ENCODE measurements at places on chromosomes 3 and 15.

DNA sequence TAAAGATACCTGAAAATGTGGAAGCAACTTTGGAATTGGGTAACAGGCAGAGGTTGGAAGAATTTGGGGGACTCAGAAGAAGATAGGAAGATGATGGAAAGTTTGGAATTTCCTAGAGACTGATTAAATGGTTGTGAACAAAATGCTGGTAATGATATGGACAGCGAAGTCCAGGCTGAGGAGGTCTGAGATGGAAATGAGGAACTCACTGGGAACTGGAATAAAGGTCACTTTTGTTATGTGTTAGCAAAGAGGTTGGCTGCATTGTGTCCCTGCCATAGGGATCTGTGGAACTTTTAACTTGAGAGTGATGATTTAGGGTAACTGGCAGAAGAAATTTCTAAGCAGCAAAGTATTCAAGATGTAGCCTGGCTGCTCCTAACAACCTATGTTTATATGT is 13.0 kb downstream of the MITF start:
- no peak for DNase-seq

DNA sequence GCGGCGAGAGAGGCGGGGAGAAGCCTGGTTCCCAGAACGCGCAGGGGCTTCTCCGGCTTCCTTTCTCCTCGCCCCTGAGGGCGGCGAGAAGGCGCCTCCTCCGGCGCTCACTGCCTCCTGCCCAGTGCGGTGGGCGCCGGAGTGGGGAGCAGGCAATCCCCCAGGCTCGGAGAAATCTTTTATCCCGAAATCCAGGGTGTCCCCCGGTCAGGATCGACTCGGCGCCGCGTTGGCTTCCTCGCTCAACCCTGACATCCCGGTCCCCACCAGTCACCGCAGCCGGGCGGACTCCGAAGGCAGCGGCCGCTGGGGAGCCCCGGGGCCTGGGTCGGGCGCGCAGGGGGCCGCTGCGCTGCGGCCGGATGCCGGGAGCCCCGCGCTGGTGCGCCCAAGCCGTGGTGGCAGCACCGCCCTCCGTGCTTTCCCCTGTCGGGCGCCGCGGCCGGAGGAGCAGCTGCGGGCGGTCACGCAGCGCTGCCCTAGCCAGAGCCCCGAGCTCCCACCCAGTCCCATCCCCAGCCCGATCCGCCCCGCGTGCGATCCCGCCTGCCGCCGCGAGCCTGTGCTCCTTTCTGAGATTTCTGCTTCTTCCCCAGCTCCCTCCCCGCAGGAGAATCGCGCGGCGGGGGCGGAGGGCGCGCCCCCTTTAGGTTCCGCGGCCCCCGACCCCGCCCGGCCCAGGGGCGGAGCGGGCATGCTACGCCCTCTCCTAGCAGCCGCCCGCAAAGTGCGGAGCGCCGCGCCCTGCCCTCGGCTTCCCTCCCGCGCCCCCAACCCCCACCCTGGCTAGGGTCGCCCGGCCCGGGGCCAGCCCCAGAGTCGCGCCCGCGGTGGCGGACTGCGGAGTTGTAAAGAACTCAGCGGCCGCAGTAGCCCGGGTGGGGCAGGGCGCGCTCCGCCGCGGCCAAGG is 683 bp upstream of the CACNA2D3 start:
- no peak for DNase-seq

DNA sequence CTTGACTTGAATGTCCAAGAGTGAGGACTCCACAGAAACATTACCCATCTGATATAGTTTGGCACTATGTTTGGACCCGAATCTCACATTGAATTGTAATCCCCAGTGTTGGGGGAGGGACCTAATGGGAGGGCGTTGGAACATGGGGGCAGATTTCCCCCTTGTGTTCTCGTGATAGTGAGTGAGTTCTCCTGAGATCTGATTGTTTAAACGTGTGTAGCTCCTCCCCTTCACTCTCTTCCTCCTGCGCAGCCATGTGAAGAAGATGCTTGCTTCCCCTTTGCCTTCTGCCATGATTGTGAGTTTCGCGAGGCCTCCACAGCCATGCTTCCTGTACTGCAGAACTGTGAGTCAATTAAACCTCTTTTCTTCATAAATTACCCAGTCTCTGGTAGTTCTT is 273.9 kb upstream of the TBC1D5 start:
- no peak for DNase-seq

- DNase-seq: no peak
Measured at GRCh38 chr3:10523561-10523960, 18.2 kb upstream of the ATP2B2 start.

DNA sequence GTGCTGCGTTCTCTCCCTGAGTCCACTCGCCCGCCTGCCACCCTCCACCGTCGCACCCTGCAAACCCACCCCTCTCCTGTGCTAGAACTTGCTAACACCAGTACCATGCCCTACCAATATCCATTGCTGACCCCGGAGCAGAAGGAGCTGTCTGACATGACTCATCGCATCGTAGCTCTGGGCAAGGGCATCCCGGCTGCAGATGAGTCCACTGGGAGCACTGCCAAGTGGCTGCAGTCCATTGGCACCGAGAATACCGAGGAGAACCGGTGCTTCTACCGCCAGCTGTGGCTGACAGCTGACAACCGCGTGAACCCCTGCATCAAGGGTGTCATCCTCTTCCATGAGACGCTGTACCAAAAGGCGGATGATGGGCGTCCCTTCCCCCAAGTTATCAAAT is 4.9 kb upstream of the ALAS1 start:
- DNase-seq: no peak

- no peak for DNase-seq
Measured at GRCh38 chr3:174460831-174461230, 398.3 kb upstream of the NAALADL2 start.

- DNase-seq: no peak
Measured at GRCh38 chr3:69032142-69032541, 18.7 kb upstream of the EOGT start.

- DNase-seq: no peak
Measured at GRCh38 chr3:158381262-158381868, 189.6 kb upstream of the MLF1 start.

- DNase-seq: no peak
Measured at GRCh38 chr3:16363636-16364035, 98.6 kb downstream of the OXNAD1 start.

DNA sequence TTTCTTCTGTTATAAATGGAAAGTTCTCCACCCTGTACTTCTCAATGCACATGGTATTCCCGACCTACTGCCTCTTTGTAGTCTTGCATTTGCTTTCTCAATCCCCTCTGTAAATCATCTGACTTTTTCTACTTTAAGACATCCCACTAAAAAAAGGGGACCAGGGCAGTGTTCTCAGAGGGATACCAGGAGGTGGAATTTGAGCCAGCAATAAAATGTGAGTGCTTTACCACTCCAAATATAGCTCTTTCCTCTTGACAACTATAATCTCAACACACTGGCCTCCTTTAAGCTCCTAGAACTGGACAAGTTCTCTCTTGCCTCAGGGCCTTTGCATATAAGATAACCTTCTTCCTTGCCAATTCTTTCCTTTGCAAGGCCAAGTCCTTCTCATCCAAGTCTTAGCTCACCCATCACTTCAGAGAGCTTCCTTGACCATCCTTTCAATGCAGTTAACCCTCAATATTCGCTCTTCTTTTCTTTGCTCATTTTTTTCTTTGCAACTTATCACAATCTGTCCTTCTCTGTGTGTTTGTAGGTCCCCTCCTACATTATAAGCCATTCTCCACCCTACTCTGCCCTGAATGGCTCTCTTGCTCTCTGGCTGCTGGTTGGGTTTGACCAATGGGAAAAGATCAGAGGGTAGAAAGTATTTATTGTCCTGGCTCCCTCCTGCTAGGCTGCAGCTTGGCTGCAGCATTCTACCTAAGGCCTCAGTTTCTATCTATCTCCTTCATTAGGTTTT is 93.4 kb downstream of the PRICKLE2 start:
- DNase-seq: no peak

GRCh38 chr15:31216215-31216911 is 110.3 kb upstream of the KLF13 start:
- DNase-seq: peak; percentile 66

GRCh38 chr15:70170096-70170699 is 72.5 kb upstream of the TLE3 start:
- no peak for DNase-seq

DNA sequence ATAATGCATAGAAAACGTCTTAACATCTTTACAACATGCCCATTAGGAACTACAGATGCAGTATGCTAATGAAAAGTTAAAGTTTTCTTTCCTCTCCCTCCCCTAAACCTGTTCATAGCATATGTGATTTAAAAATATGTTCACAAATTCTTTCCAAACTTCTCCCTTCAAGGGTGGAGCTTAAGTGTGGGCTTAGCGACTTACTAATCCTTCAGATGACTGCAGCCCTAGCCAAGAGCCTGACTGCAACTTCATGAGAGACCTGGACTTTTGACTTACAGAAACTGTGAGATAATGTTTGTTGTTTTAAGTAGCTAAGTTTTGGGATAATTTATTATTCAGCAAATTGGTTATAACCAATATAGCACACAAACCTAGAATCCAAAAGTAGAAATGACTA is 22.0 kb upstream of the ANXA2 start:
- DNase-seq: no peak

DNA sequence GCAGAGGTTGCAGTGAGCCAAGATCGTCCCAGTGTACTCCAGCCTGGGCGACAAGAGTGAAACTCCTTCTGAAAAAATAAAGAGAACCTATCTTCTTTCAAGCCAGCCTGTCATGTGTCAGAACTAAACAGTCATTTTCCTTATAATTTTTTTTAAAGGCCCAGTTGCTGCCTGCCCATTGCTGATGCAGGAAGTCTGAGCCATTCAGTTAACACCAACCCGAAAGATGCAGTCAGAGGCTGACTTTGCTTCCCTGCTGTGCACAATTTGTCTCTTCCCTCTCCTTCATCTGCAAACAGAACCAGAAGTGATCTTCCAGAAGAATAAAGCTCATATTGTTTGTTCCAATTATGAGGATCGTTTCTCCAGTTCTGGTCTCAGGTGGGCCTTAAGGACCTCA is 220.6 kb downstream of the SLCO3A1 start:
- no peak for DNase-seq

GRCh38 chr15:51312166-51313073 is 26.0 kb downstream of the CYP19A1 start:
- no peak for DNase-seq

DNA sequence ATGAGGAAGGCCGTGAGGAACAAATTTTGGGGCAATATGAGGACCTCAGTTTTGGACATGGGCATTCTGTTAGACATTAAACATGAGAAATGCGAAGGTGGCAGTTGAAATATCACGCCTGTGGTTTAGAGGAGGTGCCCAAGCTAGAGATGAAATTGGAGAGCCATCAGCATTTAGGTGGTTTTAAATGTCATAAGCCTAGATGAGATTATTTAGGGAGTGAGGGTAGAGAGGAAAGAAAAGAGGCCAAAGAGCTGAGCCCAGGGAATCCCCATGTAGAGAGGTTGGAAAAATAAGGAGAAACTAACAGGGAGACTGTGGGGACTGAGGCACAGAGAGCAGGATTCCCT is 14.9 kb downstream of the RTP1 start:
- DNase-seq: no peak

DNA sequence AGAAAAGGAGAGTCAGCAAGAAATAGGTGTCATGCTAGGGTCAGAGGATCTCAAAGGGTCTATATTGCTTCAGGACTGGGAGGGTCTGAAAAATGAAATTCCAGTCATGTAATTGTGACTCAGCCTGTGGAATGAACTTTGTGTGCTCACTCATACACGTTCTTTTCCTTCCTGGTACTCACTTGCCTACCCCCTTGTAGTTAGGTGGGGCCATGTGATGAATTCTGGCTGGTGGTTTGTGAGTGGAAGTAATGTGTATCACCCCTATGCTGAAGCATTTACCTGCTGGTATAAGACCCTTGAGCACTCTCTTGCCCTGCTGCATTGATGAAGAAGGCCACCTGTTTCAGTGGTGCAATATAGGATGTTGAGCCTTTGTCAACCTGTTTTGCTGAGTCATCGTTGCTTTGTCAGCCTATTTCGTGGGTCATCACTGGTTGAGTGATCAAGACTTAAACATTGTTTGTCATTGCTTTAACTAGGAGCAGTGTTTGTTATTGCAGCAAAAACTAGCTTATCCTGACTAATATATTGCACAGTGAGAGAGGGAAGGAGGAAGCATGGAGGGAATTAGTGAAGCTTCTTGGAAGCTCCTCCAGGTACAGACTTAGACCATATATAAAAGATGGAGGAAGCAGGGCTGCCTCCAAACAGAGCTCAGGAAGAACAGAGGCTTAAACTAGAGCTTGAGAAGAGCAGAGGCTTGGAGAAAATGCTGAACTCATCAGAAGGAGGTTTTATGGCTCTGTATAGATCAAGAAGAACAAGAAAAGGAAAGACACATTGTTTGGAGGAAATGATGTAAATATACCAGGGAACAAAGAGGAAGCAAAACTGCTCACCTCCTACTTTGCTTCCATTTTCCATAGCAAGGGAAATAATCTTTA is 28.9 kb downstream of the TLNRD1 start:
- DNase-seq: no peak

- peak; percentile 43 for DNase-seq
Measured at GRCh38 chr3:129226374-129226773, 23.0 kb upstream of the COPG1 start.

DNA sequence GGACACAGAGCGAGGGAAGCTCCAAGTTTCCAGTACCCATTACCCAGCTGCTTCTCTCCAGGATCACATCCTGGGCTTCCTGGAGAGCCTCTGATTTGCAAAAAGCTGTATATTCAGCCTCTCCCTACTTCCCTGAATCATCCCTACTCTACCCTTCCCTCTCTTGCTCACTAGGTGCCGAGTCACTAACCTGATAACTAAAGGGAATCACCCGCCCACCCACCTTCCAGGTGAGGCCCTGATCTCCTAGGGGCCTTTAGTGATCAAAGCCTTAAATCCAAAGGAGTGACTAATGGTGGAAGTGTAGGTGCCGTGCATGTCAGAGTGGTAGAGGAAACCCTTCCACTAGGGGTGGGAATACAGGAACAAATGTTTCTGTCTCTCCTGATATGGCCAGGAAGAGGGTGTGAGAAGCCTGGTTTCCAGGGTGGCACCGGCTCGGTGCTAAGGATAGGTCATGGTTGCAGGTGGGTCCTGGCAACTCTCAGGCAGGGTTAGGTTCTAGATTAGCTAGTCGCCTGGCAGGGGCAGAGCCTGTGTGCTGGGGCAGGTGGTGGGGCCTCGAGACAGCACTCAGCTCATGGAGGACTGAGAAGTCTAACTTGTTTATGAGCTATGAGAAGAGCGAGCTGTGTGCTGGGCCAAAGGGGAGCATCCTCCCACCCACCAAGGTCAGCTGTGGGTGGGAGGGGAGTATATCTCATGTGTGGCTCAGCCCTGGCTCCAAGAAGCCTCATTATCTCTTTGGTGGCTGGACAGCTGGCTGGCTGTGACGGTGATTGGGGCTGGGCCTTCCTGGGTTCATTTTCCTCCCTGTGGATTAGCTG is 10.1 kb downstream of the SEMA7A start:
- no peak for DNase-seq

GRCh38 chr15:75810874-75811498 is 32.3 kb upstream of the UBE2Q2 start:
- DNase-seq: no peak

- no peak for DNase-seq
Measured at GRCh38 chr15:88661761-88662556, 23.1 kb downstream of the ISG20 start.
